ENCODE measurements at places on chromosomes 2 and 18.

DNA sequence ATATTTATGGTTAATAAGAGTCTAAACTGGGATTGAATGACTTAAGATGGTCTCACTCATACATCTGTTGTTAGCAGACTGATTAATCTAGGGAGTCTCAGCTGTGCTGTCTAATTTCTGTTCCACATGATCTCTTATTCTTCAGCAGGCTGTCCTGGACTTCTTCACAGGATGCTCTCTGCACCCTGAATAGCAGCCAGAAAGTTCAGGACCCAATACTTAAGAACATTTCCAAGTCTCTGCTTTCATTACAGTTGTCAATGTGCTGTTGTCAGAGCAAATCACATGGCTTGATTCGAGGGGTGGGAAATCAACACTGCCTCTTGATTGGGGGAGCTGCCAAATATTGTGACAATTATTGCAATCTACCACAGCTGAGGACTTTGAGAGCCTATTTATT lies 627.1 kb upstream of the SLC8A1 start:
- DNase-seq = no peak

- DNase-seq = peak; percentile 0
These were observed 844.3 kb downstream of the MBD2 start for GRCh38 chr18:53380063-53380639.

DNA sequence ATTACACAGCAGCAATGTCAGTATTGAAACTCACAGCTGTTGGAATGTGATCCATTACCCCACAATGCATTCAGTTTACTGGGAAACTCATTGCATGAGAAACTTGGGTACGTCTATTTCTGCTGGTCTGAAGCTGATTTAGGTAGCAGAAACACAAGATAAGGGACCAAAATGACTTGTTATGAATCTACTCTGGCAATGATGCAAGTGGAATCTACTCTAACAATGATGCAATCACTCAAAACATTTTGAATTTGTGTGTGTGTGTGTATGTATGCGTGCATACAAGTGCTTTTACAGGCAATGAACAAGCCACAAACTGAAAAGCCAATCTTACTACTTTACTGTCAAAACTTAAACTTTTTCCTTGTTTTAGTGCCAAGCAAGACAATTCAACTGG lies 406.7 kb downstream of the ADCYAP1 start:
- DNase-seq = no peak

DNA sequence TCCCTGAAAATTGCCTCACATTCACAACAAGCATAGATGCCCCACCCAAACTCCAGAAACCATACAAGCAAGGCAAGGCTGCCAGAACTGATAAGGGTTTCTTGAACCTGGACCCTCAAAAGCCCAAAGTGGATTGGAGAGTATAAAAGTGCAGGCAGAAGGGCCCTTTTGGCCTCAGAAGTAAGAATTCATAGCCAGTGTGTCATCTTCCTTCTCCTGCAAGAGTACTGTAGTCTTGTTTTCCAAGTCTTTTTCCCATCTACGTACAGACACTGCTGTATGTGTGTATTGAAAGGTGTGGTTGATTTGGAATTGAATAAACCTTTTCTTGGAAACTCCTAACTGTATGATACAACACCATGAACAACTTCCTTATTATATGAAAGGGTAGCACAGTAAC lies 46.8 kb downstream of the ZC3H15 start:
- DNase-seq = no peak

DNA sequence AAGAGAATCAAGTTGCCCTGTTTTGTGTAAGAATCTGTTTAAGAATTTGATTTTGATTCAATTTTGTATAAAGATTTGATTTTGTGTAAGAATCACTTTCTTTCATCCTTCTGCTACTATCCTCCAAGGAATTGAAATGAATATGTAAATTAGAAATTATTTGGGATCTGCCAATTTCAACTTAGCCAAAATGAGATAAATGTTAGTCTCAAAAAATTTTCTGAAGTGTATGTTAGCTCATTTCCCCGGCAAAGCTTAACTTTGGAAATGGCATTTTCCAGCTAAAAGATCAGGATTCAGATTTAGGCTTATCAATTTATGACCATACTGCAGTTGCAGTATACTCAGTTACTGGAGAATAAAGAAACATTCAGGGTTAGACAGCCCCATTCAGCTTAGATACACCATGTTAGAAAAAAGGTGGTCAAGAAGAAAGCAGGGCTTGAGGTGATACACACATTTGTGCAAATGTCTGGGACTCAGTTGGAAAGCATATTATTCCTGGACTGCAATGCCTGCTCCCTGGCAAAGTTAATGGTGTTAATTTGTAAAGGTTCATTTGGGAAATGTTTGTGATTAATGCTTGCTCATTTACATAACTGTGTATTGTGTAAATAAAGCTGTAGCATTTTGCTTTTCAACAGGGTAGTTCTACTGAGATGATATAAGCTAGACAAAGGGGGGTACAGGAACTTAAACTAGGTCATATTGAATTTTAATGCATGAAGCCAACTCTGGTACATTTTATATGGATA lies 247.8 kb upstream of the SESTD1 start:
- DNase-seq = no peak

DNA sequence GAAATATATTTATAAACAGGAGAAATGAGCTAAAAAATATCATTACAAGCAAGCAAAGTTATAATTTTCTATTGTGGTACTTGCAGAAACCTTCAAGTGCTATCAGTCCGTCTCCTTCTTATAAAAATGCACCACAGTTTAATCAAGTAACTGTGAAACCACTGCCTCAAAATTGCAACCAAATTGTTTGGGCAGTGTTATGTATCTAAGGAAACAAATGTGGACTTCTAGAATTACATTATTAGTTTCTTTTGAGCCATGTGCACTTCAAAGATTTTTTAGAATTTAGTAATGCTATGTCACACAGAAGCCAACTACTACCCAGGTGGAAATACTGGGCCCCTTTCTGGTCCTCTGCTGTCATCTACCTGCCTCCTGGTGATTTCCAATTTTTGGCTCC lies 495.6 kb downstream of the NYAP2 start:
- DNase-seq = no peak

DNA sequence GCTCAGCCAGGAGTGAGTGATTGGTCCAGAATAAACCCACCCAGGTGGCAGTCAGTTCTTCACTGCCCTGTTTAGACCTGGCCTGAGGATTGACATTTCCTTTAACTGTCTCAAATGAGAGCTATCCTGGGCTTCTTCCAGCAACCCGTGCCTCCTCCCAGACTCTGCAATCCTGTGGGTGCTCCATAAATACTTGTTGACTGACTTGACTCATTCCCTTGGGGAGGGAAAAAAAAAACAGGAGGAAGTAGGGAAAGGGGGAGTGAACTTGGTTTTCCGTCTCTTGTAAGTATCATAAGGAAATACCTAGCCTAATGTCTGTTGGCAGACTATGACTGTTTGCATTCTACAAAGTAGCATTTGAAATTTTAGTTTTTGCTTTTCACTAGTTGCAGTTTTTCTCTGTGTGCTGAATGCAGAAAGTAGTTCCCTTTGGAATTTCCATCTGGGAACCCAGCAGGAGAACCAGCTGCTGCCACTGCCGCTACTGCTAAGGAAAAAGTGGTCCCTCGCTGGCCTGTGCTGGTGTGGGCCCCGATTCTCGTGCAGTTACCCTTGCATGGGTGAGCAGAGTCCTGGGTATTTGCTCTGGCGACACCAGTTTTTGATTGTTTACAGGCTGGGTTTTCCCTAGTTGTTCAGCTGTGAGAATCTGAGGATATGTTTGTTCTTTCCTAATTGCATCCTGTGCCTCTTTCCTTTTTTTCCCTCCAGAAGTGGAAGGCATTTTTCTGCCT lies 78.8 kb downstream of the TGOLN2 start:
- DNase-seq = peak; percentile 97

GRCh38 chr18:70221915-70222278 lies 16.4 kb upstream of the RTTN start:
- DNase-seq = no peak

GRCh38 chr2:8090748-8091700 lies 590.8 kb upstream of the ID2 start:
- peak; percentile 80 for DNase-seq

DNA sequence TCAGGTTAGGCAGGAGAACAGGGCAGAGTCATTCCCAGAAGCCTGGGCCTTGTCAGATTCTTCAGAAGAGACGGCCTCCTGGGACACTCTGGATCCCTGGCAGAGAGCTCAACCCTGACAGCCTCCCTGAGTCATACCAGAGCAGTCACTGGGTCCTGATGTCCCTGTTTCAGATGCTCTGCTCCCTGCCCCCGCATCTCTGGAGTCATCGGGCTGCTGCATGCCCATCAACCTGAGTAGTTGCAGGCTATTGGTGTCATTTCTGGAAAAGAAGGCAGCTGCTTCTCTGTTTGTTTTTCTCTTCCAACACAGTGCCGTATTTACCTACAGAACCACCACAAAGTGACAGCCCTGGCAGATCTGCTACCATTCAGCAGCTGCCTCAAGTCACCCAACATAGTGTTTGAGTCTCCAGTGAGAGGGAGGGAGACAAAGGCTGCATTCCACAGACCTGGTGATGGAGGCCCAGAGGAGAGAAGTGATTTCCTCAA lies 145.1 kb downstream of the B3GNT2 start:
- DNase-seq = no peak

DNA sequence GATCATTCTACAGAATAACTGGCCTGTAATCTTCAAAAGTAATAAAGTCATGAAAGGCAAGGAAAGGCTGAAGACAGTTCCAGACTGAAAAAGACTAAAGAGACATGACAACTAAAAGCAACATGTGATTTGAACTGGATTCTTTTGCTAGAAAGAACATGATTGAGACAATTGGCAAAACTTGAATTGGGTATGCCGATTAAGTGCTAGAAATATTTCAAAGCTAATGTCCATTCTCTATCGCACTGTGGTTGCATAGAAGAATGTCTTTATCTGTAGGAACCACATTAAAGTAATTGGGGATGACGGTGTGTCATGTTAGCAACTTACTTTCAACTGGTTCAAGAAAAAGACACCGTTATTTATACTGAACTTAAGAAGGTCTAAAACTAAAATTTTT lies 98.5 kb downstream of the EXOC6B start:
- no peak for DNase-seq

DNA sequence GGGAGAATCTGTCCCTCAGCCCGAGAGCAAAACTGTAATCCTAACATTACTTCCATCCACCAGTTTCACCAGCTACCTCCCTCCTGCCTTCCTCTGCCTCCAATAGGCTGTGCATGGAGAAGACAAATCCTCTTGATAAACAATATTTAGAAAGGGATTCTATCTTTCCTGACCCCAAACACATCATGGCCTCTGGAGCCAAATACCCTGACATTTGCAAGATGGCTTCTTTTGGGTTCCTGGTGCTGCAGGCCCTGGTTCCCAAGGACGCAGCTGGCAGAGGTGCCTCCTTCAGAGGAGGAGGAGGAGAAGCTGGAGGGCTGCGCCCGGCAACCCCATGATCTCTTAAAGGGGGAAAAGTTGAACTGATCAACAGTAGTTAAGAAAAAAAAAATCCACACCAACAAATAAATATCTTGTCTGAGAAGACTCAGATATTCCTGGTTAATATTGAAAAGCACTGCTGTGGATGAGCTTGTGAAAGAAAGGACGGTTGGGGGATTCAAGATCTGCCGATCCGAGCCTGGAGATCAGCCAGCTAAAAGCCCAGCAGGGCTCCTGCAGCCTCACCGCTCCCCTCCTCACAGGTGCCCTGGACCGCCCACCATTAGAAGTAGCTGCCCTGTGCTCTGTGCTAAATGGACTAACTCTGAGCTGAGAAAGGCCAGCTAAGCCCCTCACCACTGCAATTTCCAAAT lies 116.8 kb downstream of the MSH2 start:
- DNase-seq = no peak

DNA sequence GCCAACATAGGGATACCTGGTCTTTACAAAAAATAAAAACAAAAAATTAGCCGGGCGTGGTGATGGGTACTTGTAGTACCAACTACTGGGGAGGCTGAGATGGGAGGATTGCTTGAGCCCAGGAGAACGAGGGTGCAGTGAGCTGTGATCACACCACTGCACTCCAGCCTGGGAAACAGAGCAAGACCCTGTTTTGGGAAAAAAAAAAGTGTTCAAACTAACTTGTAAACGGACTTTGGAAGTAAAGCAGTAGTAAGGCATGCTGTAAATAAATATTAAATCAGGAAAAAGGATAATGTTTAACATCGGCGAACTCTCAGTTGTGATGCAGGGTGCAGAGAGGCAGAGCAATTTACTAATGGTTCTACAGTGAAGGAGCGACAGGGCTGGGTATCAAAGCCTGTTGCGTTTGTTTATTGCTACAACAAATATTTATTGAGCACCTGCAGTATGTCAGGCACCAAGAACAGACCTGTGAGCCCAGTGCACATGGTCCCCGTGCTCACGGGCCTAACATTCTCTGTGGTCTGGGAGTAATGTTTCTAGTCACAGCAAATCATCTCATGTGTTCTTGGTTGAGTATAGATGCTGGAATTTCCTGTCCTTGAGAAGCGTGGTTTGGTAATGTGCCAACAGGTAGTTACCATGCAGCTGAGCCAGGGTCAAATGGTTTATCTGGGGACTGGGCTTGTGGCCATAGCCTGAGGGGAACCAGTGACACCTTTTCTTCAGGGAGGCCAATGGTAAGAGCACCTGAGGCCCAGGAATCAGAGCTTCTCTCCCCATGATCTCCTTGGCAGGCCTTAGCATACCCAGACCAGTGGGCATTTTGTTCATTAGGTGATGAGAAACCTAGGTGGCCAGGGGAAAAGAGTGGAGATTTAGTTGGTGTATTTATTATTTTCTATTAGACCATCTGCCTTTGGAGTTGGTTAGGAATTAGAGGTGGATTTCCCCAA lies 27.9 kb upstream of the GREB1 start:
- DNase-seq = peak; percentile 5

DNA sequence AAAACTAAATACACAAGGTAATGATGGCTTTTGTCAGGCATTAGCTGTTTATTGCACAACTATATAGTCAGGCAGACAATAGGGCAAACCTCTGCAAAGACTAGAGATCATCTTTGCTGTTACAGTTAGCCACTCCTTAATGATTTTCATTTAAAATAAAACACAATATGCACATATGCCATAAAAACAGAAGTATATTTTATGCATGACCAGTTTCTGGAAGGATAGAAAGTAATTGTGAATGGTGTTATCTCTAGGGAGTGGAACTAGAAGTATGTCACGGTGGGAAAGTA lies 102.0 kb downstream of the CHN1 start:
- DNase-seq = no peak

- DNase-seq = peak; percentile 97
These were observed 360.1 kb downstream of the LPIN1 start for GRCh38 chr2:12106440-12107080.

GRCh38 chr2:203858176-203858575 lies 9.4 kb upstream of the CTLA4 start:
- no peak for DNase-seq

DNA sequence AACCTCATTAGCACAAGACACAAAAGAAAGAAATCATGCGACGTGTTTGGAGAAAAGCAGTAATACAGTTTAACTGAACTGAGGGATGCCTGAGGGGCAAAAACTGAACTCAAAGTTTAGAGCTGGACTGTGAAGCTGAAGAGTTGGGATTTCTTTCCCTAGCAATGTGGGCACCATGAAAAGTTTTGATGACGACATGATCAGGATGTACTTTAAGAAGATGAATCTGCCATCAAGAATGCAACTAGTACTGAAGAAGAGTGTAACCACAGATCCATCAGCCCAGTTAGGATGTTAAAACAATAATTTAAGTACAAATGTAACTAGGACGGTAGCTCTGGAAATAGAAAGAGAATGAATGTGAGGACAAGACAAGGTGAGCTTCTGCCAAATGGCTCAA lies 196.2 kb downstream of the VWC2L start:
- DNase-seq = no peak

All from fibroblast of skin of left quadriceps (primary cell).